Activated T-helper 9 cell treated with anti-CD3 and anti-CD28 coated beads, Interleukin-2, amount 50 U/mL, for 16 hours (primary cell): ENCODE measurements at places on chromosomes 7 and 10.
A peak's percentile ranks its signal among the peaks of the same experiment; 100 is the strongest.

DNA sequence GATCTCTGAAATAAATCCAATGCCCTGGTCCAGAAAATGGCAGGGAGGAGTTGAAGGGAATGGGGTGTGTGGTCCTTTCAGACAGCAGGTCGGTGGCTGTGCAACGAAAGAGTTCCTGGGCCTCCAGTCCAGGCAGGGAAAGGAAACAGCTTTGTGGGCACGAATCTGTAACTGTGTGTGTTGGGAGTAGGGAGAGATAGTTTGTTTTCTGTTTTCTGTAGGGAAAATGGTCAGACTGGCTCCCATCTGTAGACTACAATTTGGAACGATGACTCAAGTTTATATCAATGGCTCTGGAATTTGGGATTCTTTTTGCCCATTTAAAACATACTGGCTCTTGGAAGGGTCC is 2.6 kb upstream of the HOXA9 start:
- no peak for DNase-seq

GRCh38 chr7:108492742-108493141 is 33.2 kb downstream of the PNPLA8 start:
- DNase-seq, result no peak

GRCh38 chr7:49400891-49401550 is 372.4 kb upstream of the VWC2 start:
- DNase-seq, result no peak

DNA sequence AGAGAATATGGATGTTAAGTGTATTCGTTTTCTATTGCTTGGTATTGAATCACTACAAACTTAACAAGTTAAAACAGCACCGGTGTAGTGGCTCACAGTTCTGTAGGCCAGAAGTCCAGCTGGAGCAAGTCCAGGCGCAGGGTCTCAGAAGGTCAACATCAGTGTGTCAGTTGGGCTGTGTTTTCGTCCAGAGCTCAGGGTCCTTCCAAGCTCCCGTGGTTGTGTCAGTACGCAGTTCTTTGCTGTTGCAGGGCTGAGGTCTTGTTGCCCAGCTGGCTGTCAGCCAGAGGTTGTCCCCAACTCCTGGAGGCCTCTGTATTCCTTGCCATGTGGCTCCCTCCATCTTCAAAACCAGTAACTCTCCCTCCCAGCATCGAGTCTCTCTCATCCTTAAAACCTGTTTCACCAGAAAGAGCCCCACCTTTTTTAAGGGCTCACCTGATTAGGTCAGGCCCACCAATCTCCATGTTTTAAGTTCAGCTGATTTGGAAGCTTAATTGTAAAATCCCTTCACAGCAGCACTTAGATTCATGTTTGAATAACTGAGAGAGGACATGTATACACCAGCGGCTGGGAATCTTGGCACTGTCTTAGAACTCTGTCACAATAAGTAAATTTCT is 26.8 kb downstream of the ACADSB start:
- no peak for DNase-seq

DNA sequence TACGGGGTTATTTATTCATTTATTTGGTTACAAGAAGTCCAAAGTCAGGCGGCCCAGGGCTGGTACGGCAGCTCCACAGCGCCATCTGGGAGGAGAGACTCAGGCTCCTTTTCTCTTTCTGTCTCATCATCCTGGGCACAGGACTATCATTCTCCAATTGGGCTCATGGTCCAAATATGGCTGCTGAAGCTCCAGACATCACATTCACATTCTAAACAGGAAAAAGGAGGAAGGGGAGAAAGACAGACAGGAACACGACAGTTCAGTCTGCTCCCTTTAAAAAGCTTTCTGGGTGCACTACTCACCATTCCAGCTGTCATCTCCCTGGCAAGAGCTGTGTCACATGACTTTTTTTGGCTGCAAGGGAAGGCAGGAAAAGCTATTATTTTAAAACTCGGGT is 74.4 kb upstream of the PDZD8 start:
- DNase-seq, result no peak

DNA sequence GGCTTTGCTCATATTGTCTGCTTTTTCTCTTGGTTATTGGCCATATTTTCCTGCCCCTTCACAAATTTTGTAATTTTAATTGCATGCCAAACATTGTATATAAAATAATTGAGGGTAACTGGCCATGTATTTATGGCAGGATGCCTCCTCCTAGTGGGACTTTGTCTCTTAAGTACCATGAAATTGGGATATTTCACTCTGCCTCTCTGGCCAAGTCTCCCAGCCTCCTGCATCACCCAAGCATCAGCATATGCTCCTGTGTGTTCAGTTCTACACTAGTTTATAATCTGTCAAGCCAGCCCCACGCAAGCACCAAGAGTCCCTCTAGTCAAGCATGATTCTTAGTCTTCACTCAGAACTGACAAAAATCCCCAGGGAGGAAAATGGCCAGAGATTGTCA is 44.2 kb upstream of the FHIP2A start:
- DNase-seq, result no peak

DNA sequence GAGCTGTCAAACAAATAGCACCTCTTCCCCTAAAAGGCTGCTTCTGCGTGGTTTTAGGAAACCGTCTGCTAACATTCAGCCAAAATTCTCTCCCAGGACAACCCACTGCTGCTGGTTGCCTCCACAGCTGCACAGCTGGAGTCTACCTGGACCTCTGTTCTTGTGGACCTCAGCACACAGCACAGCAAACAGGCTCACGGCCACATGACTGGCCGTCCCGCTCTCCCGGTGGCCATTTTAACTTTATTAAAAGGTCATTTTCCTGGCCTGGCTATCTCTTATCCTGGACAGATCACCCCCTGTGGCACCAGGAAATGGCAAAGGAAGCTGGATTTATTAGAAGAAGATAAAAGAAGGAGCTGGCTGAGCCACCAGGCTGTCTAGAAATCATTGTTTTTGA is 27.6 kb downstream of the SORBS1 start:
- DNase-seq, result no peak

- peak; percentile 4 for DNase-seq
These were observed 571 bp downstream of the KDM7A start for GRCh38 chr7:140176122-140176701.

DNA sequence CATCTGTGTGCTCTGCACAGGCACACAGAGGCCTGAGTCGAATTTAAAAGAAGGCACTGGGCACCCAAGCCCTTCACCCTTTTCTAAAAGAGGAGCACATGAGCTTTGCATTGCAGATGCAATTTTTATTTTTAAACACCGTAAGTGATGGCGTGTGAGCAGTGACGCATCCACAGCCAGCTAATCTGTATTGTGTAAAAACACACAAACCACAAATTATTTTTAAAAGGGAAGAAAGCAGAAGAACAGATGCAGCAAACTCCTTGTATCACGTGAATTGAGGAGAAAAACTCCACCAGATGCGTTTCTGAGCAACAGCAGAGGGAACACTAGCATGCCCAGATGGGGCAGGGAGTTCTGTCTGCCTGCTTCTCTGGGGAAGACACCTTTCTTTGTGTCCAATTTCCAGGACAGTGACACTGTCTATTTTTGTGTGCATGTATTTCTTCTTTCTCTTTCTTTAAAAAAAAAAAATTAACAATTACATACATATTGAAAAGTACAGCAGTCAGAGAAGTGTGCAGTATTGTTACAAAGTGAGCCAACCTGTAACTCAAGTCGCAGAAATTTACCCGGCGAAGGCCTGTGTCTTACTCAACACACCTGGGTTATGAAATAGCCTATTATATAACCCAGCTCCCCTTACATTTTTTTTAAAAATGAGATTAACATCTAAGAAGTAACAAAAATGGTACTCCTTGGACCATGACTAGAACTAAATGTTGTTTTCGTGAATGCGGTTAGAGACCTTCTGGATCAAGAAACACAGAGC is 39.2 kb downstream of the EEPD1 start:
- no peak for DNase-seq

DNA sequence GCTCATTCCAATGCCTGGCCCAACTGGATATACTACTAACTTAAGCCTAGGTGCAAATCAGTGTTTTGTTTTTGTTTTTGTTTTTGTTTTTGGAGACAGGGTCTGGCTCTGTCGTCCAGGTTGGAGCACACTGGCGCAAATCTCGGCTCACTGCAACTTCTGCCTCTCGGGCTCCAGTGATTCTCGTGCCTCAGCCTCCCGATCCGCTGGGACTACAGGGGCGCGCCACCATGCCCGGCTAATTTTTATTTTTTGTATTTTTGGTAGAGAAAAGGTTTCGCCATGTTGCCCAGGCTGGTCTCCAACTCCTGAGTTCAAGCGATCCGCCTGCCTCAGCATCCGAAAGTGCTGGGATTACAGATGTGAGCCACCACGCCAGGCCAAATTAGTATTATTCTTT is 1.6 kb downstream of the PPP3CB start:
- no peak for DNase-seq

DNA sequence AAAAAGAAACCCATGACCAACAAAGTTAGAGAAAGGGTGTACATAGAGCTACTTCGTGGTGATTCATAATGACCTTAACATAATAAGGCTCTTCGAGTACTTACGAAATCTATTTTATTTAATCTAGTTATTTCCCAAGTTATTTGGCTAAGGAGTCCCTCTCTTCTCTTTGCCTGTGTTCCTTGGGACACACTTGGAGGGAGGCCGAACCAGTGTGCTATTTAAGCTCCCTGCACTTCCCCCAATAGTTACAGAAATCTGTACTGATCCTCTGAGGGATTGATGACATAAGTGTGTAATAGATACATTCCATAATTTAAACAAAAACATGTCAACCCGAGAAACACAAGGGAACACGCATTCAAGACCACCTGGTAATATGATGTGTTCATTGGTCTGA is 351.1 kb downstream of the GATA3 start:
- DNase-seq, result no peak

GRCh38 chr7:129041142-129042085 is 13.5 kb downstream of the TNPO3 start:
- no peak for DNase-seq

DNA sequence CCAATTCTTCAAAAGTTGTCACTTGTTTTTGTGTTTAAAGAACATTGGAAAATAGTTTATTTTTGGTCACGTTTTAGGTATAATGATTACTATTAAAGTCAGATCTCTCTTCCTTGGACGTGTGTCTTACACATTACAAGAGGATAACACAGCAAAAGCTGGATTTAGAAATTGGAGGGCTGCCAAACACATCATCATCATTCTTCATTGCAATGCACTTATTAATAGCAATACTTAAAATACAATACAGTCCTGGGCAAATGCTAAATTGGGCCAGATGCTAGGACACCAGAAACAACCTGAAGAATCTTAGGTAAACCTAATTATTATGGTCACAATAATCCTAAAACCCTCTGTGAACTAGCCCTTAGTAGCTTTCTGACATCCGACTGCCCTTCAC is 303.6 kb downstream of the DGKB start:
- DNase-seq, result no peak

- no peak for DNase-seq
These were observed 1174.3 kb downstream of the GATA3 start for GRCh38 chr10:9228771-9229170.

DNA sequence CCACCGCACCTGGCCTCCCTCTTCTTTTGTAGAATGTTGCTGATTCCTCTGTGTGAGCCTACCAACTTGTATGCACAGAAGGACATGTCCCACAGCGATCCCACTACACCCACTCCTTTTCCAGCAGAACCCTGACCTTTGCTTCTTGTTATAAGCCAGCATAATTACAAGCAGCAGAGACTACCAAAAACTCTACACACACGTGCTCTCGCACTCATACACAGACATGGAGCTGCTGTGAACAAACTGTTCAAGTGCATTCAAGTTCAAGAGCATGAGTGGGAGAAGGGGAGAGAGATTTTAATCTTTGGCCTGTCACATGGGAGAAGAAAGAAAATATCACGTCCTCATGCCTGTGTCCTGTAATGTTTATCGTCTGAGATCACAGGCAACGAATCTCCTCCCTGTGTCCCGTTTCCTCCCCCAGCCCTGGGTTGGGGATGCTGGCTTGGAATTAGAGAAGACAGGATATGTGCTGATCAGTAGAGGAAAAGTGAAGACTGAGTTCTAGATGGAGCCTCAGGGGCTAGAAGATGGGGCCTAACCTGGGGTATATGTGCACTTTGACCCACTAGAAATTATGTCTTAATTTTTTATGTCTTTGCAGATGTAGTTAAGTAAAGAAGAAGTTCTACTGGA is 79.6 kb downstream of the NHLRC2 start:
- DNase-seq, result no peak

GRCh38 chr7:81600608-81601007 is 169.2 kb downstream of the HGF start:
- DNase-seq, result no peak

DNA sequence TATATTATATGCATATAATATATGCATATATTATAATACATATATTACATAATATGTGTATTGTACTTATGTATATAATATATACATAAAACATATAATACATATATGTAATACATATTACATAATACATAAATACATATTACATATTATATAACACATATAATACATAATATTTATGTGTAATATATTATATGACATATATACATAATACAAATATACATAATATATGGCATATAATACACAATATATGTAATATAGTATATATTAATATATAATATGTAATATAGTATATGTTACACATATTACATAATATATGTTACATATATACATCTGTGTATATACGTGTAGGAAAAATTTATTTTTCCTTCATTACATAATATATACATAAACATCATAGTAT is 63.4 kb downstream of the SGMS1 start:
- no peak for DNase-seq

GRCh38 chr7:111475419-111475748 is 86.9 kb downstream of the IMMP2L start:
- DNase-seq, result no peak

DNA sequence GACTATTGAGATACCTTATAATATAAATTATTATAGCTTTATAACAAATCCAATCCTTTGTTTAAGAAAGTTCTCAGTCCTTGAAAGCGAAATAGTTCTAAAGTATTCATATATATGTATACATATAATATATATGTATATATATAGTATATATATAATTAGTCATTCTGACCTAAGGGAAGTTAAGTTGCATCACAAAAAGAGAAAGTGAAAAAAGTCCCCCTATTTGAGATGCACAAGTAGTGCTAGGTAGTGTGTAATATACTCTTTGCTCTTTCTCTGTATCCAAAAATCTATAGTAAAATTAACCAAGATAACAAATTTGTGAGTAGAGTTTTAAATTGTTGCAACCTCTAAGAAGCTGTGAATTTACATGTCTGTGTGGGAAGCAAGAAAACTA is 13.3 kb upstream of the IFIT1B start:
- no peak for DNase-seq

DNA sequence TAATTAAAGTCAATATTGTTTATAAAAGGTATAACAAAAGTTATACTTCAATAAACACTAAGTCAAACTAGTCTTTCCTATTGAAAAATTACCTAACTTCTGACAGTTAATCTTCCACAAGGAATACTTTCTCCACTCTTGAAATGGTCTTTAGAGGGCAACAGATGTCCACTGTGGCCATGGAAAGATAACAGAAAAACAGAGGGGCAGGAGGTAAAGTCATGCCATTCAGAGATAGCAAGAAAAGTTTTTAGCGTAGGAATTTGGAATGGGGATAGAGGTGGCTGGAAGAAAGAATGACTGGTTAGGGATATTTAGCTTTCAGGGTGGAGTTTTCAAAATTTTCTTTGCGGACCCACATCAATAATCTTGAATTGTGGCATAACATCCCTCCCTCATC is 34.7 kb downstream of the HYCC1 start:
- DNase-seq, result no peak

- no peak for DNase-seq
These were observed 7.3 kb upstream of the SNX13 start for GRCh38 chr7:17947620-17948019.

GRCh38 chr7:98078197-98078870 is 28.3 kb upstream of the LMTK2 start:
- DNase-seq, result no peak

GRCh38 chr10:21314111-21314626 is 211.3 kb downstream of the SKIDA1 start:
- no peak for DNase-seq
